ENCODE measurements at places on chromosomes 7 and 10.

DNA sequence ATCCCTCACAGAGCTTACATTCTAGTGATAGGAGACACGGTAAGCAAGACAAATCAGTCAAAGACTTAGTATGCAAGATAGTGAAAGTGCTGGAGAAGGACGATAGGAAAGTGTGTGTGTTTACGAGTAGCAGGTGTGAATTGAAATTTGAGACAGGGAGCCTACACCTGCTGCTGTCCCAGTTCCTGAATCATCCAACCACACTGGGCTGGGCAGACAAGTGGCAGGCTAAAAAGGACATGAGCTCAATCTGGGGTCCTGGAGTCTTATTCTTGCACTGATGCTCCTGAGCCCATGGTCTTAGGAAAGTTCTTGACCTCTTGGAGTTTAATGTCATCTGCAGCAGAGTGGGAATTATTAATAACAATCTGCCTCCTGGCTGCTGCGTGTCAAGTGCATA, 16.2 kb downstream of the RBP3 start:
- DNase-seq = no peak

DNA sequence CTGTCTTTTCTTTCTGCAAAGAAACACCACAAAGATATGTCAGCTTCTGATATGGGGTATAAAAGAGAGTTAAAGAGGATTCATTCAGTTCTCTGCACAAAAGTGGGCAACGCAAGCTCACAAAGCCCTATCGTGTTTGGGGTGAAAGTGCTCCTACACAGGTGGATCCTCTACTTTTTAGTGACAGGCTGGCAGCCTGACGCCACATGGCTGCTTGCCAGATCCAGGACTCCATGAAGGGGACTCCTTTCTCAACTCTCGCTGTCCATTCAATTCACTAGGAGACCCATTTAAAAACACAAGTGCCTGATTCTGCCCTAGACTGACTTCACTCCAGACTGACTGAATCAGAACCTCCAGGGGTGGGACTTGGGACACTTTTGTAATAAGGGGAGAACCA, 8.0 kb downstream of the PARP12 start:
- DNase-seq = no peak

GRCh38 chr7:26376175-26376917, 84.7 kb downstream of the SNX10 start:
- DNase-seq = no peak

DNA sequence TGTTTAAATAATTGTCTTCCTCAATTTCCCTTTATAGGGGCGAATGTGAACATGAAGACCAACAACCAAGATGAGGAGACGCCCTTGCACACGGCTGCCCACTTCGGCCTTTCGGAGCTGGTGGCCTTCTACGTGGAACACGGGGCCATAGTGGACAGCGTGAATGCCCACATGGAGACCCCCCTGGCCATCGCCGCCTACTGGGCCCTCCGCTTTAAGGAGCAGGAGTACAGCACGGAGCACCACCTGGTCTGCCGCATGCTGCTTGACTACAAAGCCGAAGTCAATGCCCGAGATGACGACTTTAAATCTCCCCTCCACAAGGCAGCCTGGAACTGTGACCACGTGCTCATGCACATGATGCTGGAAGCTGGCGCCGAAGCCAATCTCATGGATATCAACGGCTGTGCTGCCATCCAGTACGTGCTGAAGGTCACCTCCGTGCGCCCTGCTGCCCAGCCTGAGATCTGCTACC, 42.1 kb downstream of the ASB4 start:
- no peak for DNase-seq

- no peak for DNase-seq
Measured at GRCh38 chr7:152312316-152312715, 123.5 kb downstream of the KMT2C start.

DNA sequence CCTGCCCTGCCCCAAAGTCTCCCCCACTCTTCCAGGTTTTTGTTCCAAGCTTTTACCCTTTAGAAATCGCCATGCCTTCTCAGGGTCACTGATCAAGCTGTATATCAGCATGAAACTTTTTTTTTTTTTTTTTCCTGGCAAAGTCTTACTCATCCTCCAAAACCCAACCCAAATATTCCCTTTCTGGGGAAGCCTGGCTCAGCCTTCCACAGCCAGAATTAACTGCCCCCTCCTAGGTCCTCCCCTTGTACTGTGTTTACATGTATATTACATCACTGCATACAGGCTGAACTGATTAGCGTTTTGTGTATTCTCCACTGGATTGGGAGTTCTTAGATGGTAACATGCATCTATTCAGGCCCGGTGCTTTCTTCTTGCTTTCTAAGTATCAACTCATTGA, 4.6 kb upstream of the NOBOX start:
- peak; percentile 52 for DNase-seq

- no peak for DNase-seq
Measured at GRCh38 chr7:30970594-30971094, 6.9 kb downstream of the GHRHR start.

GRCh38 chr7:144001543-144001942, 1.4 kb downstream of the OR6B1 start:
- peak; percentile 73 for DNase-seq

GRCh38 chr7:68216051-68216450, 1219.4 kb downstream of the TYW1 start:
- DNase-seq = no peak

GRCh38 chr10:55287346-55287745, 486.3 kb upstream of the PCDH15 start:
- no peak for DNase-seq

DNA sequence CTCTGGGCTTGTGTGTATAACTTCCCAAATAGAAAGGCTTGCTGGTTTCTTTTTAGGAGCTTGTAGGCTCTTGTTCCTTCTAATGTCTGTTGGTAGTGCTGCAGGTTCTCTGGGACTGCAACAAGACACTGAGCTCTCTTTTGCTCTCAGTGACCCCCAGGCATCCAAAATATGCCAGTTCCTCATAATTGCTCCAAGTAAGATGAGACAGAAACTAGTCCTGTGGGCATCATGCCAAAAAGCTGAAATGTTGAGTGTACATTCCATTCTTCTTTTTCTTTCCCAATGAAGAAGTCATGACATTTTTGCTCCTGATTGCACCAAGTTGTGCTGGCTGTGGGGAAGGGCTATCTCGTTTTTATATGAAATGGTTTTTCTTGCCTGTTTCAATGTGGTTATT, 7.1 kb upstream of the BTBD16 start:
- peak; percentile 90 for DNase-seq

DNA sequence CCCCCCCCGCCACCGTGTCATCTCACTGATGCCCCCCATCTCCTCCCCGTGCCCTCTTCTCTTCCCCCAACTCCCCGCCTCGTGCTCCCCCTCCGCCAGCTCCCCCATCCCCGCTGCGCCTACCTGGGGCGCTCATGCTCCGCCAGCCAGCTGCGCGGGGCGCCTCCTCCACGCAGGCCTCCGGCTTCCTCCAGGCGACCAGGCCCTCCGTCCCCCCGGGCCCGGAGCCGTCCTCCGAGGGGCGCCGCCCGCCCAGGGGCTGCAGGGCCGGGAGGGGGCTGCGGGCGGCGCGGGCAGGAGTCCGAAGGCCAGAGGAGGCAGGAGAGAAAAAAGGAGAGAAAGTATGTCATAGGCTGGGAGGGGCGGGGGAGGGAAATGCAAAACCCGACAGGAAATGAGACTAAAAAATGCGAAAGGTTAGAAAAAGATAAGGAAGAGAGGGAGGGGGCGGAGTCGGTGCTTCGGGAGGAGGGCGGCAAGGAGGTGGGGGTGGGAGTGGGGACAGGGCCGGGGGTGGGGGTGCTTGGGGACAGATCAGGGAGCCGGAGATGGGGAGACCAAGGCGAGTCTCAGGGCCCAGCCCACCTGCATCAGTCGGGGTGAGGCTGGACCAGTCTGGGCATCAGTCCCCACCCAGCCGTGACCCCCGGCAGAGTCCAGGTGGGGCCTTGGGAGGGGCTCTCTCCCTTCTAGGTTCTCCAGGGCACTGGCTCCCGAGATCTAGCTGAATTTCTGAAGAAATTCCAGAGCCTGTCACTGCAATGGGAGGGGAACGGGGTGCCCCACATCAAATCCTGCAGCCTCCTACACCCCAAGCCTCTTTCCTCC, at the start of gene CARD11:
Gene CARD11 (minus strand): TSS at position 324 of the 828 bp plus-strand sequence. CDS start 85,361 bp downstream, outside the sequence.
- no peak for DNase-seq

DNA sequence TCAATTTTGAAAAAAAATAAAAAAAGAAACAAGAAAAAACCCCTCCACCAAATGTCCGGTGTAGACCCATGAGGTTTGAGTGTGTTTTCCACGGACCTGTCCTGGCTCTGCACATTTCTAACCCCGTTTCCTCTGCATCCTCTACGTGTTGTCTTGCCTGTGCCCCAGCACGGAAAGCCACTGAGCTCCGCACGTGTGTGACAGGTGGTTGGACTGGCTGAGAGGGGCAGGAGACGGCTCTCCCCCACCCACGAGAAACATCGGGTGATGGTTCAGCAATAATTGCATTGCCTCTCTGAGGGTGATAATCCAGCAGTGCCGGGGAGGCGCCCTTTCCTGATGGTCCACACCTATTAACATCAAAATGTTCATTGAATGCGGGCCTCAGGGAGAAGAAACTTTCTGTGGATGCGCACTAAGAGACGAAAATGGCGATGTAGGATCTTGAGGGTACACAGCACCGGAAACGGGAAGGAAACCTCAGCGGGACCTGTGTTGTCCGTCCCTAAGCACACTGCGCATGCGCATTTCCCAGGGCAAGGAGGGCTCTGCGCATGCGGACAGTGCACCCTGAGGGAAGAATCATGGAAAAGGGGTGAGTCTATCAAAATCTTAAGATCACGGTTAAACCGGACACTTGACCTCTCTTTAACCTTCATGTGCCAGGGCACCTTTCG, 470.1 kb upstream of the ADARB2 start:
- no peak for DNase-seq

DNA sequence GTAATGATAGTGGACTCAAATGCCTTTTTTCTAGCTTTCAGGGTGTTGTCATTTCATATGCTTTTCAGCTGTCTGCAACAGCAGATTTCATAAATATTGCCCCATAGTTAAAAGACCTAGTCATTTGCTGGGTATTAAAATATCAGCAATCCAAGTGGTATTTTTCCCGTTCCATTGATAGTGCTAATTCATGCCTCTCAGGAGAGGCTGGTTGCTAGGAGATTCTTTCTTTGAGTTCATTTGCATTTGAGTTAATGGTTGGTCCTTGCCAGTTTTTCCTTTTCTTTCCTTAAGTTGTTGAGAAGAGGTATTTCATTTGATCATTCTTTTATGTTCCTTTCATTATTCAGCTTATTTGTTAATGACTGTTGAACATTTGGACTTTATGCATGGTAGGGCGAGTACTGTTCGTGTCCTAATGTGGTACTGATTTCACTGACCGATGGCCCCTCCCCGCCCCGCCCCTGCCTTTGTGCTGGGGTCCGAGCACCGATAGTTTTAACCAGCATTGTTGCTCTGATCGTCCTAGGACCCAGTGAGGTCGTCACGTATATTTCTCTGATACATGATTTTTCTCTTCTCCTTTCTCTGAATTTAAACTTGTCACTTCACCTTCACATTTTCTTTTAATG, 128.6 kb downstream of the CCNY start:
- peak; percentile 30 for DNase-seq

DNA sequence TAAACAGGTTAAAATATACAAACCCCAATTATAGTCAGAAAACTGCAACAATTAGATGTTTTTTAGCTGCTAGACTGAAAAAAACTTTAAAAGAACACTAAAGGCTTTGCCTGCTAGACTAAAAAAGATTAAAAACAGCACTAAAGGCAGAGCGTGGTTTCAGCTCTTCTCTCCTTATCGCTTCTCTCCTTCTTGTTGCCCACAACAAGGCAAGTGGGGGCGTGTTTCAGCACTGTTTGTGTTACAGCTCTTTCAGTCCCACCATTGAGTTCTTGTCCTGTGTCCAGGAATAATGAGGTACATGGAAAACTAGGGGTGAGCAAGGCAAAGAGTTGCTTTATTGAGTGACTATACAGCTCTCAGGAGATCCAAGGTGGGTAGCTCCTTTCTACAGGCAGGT, 112.3 kb downstream of the HPSE2 start:
- DNase-seq = no peak

DNA sequence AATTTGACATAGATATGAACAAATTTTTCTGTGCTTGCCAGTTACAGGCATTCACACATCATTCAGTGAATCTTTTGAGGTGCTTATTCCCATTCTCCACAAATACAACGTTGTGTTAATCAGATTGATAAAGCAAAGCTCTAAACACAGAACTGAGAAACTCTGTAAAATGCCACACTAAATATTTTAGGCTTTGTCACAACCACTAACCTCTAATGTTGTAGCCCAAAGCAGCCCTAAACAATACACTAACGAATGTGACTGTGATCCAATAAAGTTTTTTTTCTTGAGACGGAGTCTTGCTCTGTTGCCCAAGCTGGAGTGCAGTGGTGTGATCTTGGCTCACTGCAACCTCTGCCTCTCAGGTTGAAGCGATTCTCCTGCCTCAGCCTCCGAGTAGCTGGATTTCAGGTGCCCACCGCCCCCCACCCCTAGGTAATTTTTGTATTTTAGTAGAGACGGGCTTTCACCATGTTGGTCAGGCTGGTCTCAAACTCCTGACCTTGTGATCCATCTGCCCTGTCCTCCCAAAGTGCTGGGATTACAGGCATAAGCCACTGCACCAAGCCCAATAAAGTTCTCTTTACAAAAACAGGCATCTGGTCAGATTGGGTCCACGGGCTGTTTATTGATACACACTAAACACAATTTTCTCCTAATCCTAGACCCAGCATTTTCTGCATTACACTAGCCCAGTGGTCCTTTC, 6.9 kb downstream of the CYCS start:
- no peak for DNase-seq

DNA sequence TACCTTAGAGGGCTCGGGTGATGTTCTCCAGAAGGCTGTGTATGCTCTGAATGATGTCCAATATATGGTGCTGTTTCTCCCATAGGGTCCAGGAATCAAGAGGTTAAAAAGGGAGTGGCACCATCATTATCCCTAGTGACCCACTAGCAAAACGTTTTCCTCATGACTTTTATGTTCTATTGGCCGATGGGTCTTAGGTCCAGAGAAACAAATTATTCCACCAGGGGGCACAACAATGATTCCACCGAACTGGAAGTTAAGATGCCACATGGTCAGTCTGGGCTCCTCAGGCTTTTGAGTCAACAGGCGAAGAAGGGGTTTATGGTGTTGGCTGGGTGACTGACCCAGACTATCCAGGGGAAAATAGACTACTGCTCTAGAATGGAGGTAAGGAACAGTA, 256.1 kb downstream of the COBL start:
- DNase-seq = no peak

- DNase-seq = no peak
Measured at GRCh38 chr7:108653526-108653925, 83.9 kb downstream of the DNAJB9 start.

GRCh38 chr7:36366005-36366717, 23.5 kb upstream of the ANLN start:
- no peak for DNase-seq

DNA sequence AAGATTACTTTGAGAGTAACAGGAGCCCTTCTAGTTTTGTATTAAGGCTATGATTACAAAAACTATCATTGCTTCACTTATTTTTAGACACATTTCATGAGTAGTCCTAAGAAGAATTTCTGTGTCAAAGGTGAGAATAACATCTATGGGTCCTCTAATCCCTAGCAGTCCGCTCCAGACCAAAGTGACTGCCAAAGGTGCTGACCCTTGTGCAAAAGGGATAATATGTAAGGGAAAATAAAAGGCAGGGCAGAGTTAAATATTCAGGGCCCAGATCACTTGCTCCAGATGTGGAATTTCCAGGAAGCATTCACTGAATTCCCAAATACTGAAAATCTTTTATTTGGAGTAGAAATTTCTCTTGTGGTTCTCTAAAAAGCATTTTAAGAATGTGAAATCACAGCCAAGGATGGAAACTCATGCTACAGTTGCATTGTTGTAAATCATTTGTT, 29.3 kb downstream of the RHOBTB1 start:
- peak; percentile 95 for DNase-seq
